ENCODE measurements at places on chromosomes 13 and 19. TPM values are rescaled to one million over a fixed set of nuclear protein-coding genes. Genes with fewer than 3 reads are reported as not detected.

DNA sequence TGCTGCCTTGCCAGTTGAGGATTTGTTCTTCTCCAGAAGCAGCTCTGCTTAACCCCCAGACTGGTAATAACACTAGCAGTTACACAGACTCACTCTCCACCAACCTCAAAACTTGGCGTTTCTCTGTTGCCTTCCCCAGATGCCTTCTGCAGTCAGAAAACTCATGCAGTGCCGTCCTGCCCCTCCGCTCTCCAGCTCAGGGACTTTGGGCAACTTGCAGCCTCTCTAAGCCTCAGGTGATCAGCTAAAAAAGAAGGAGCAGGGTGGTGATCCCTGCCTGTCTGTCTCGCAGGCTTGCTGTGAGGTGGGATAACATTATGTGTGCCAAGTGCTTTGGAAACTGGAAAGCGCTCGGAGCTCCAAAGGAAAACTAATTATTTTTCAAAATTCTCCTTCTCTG lies 391.6 kb downstream of the HS6ST3 start:
- DNase-seq: no peak

GRCh38 chr19:45773384-45773783 lies 4.3 kb upstream of the SIX5 start:
- DNase-seq: no peak

- no peak for DNase-seq
Measured at GRCh38 chr13:32255724-32256109, 59.4 kb downstream of the ZAR1L start.

Gene TECR
- total RNA-seq: 23.7 TPM

DNA sequence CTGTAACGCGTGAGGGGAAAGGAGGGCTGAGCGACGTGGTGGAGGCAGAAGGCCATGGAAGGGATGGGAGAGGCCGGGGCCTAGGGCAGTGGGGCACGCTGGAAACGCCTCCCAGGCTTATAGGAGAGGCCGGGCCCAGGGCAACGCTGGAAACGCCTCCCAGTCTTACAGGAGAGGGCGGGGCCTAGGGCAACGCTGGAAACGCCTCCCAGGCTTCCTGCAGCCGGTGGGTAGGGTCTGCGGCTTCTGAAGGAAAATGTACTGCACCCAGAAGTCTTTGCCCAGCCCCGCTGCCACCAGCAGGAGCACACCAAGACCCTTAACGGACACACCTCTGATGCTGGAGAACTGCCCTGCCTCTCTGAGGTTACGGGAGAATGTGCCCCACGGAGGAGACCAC lies 9.1 kb downstream of the CACTIN start:
- no peak for DNase-seq
